PC-3 (cell line): ENCODE measurements at places on chromosomes 2 and 18.

- no peak for DNase-seq
Measured at GRCh38 chr2:140383781-140384180, 1603.6 kb upstream of the NXPH2 start.

DNA sequence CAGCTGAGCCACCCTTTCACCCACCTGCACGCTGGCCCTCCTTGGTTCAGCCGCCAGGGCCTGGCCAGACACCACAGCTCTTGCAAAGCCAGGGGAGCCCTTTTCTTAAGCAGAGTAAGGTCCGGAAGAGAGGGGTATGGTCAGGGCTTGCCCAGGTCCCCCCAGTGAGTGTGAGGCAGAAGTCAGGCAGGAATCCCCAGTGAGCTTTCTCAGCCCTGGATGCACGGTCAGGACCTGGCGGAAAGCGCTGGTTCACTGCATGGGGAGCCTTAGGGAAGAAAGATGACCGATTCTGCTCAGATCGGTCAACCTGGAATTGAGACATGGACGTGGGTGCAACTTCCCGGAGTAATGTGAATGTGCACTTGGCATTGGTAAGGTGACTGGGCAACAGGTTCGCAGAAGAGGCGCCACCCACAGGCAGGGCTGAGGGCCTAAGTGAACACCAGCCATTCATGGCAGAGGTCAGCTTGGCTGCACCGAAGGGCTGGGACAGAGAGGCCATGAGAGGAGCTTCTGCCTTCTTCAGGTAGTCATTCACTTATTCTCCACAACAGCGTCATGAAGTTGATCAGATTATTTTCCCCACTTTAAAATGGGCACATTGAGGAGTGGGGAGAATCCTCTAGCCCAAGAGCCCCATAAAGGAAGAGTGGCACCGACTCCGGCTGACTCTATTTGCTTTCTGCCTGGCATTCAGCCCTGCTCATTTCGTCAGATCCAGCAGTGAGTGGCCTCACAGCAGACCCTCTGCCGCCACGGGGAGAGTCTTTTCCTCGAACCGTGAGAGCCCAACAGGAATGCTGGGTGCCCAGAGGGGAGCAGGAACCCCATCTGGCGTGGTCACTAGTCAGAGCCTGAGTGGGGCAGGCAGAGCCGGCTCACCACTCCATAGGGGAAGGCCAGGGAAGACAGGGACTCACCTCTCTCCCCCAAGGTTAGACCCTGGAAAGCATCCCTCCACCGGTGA, 35.8 kb downstream of the SCTR start:
- DNase-seq: no peak

GRCh38 chr18:56221195-56222065, 417.0 kb downstream of the TXNL1 start:
- DNase-seq: peak; percentile 62

DNA sequence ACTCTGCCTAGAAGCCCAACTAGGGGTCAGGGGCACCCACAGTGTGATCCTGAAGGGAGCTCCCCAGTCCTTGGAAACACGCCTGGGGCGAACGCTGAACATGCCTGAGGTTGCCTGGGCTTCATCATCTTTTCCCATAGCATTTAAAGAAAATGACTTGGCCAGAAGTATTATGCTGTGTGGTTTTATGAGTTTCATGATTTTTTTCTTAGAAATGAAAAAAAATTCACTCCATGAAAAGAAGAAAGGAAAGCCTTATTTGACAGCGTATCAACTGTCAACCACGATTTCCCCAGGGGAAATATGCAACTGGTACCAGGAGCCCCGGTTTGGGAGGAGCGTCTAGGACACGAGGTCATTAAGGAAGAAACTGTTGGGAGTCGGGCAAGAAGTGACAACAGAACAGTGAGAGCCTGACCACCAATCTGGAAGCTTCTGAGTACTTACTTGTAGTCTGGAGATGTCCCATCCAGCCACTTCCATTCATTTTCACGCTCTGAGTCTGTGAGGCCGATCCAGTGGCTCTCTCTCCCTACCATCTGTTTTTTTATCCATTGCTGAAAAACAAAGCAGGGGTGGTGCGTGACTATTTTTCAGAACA, 63.5 kb upstream of the THOC1 start:
- no peak for DNase-seq
